ENCODE measurements at places on chromosomes 4 and X.
A peak's percentile ranks its signal among the peaks of the same experiment; 100 is the strongest.

GRCh38 chr4:175882891-175883290 lies 70.8 kb upstream of the GPM6A start:
- no peak for DNase-seq

GRCh38 chrX:129714581-129714980 lies 24.2 kb upstream of the XPNPEP2 start:
- no peak for DNase-seq

DNA sequence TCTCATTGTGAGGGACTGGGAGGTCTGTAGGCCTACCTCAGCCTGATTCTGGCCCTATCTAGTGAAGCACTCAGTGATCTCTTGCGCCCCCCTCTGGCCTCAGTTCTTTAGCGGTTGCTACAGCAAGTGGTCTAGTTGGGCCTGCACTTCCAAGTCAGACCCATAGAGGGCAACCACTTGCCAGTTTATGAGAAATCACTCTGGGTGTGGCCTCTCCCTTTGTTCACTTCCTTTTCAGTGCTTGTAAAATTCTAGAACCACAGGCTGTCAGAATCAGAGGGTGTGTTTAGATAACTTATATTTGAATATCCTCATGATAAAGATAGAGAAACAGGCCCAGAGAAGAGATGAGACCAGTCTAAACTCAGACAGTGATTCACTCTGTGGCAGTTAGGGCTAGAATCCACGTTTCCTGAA lies 60.9 kb upstream of the LAS1L start:
- DNase-seq: peak; percentile 3

DNA sequence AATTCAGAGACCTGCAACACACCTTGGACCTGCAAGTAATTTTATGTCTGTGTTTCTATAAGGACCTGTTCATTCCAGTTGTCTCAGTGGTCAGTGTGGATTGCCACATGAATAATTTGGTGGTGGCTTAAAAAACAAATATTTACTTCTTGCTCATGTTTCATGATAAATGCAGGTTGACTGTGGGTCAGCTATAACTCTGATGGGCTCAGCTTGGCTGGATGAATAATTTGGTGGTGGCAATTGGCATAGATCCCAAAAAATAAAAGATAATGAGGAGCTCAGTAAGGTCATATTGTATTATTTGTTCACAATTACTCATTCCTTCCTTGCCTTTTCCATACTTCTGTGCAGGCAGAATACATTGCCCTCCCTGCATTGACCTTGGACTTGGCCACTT lies 18.9 kb upstream of the SCRG1 start:
- no peak for DNase-seq

- no peak for DNase-seq
These were observed 340.1 kb upstream of the NR3C2 start for GRCh38 chr4:148782284-148782683.

GRCh38 chr4:6333301-6334202 lies 63.9 kb downstream of the WFS1 start:
- no peak for DNase-seq

DNA sequence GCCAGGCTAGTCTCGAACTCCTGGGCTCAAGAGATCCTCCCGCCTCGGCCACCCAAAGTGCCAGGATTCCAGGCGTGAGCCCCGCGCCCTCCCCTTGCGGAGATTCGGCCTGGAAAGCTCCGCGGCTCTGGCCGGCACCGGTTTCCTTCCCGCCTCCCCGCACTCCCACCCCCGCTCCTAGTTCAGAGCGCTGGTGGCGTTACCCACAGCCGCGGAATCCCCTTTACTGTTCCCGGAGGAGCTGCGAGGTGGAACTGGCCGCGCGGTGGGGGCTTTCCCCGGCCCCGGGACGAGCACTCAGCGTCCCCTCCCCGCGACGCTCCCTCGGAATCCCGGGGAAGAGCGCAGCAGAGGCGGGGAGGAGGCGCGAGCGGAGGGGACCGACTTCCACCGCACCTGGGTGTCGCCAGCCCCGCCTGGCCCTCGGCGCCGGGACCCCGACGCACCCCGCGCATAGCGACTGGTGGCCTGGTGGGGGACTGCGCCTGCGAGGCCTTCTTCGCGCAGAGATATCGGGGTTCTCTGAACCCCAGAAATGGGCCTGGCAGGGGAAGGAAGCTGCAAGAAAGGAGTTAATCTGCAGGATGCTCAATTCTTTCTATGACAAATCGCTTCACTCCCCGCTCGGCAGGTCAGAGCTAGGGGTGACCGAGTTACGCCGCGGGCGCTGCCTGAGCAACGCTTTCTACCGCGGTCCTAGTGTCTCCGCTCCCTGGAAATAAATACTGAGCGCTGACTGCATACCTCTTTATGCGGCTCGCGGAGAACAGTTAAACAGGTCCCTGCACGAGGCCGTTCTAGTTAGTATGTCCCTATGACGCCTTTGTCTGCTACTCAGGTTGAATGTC lies 14.6 kb upstream of the SLC25A4 start:
- no peak for DNase-seq

DNA sequence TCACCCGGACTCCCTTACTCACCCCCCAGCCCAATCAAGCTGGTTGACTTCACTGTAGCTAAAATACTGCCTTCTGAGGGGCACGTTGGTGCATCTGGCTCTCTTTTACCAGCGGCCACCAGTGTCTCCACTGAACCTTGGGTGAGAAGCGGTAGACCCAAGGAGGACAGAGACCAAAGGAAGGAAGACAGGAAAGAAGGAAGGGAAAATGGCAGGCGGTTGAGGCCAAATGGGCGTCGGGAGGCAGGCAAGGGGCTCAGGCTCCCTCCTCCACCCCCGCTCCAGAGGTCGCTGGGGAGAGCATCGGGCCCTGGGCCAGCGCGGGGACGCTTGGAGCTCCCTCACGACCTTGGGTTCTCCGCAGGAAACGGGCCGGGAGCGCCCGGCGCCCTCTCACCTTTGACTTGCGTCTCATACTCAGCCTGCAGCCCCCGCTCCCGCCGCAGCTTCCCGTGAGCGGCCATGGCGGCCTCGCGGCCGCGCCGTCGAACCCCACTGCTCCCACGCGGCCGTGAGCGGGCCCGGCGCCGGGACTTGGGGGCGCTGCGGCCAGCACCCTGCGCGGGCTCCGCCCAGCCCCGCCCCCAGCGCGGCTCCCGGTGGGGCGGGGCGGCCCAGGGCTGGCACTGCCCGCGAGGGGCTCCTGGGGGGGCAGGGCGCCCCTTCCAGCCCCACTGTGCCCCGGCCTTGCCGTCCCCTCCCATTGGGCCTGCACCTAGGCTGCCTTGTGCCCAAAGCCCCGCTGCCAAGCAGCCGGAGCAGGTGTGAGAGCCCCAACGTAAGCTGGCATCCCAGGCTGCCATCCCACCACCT lies at the start of gene ARHGAP4:
ARHGAP4 (minus strand) TSS at position 526 of the 813 bp plus-strand sequence; CDS start at position 464, 62 bp downstream.
- DNase-seq: no peak

Measured in NCI-H1417 treated with DMSO at 0.1 percent for 48 hours (cell line).